ENCODE measurements at places on chromosomes 16 and 17.

GRCh38 chr17:51045621-51046020 is 75.0 kb downstream of the SPAG9 start:
- DNase-seq: no peak

- no peak for DNase-seq
Observed at GRCh38 chr17:9241371-9241712, 220.0 kb downstream of the NTN1 start.

- peak; percentile 43 for DNase-seq
Observed at GRCh38 chr17:68349157-68349556, 57.9 kb downstream of the ARSG start.

DNA sequence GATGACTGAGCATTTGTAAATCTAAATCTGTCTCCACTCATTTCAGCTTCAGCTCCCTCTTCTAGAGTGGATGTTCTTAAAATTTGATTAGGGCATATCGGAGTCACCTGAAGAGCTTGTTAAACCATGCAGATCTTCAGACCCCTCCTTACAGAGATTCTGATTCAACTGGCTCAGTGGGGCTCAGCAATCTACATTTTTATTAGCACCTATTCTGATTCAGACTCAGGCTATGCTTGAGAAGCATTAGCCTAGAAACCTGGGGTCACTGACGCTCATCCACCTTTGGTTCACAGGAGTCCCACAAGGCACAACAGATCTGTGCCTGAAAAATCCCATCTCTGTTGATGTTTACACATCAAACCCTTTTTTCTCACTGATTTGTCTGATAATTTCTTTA is 365.6 kb downstream of the GRIN2A start:
- DNase-seq: no peak

- no peak for DNase-seq
Observed at GRCh38 chr17:79164913-79165695, 90.5 kb downstream of the ENGASE start.

- no peak for DNase-seq
Observed at GRCh38 chr17:75442168-75443103, 14.0 kb upstream of the TMEM94 start.

DNA sequence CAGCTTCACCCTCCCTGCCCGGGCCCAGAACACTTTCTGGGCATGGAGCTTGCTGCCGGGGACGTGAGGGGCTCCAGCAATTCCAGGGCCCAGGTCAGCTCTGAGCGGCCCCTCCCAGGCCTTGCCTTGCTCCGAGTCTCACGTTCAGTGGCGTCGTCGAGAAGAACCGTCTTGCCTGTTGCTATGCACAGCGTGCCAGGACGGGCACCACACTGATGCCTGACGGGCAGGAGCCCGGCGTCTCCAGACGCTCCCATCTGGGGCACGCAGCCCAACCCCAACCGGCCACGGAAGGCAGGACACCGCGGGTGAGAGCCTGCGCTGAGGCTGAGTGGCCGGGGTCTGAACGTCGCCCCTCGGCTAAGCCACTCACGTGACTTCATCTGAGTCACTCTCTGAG is 27.1 kb downstream of the TIMM22 start:
- no peak for DNase-seq

DNA sequence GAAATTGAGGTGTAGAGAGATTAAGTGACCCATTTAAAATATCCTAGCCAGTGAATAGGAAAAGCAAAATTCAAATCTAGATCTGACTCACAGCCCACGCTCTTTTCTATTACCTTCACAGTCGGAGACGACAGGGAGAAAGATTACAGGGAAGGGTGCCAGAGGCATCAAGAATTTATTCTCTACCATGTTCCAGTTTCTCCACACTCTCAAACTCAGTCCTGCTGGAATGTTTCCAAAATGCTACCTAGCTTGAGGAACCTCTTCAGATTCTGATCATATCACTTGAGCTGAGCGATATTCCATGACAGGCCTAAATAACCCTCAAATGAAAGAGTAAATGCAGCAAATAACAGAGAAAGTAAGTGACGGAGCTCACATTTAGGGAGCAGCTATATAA is 5.4 kb upstream of the PSMD7 start:
- DNase-seq: no peak

DNA sequence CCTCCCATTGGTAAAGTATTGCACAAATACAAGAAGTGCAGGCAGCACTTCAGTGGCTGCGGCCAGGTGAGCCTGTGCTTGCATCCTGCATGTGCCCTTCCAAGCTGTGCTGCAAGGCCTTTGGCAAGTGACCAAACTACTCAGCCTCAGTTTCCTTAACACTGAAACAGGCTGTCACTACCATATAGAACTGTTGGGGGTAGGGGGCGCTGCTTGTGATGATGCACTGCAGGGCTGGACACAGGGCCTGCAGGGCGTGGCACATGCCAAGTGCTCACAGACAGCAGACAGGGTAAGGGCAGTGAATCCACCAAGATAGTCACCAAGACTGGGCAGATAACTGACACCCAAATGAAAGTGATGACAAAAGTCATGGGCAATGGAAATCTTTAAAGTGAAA is 65.6 kb upstream of the SREBF1 start:
- no peak for DNase-seq

DNA sequence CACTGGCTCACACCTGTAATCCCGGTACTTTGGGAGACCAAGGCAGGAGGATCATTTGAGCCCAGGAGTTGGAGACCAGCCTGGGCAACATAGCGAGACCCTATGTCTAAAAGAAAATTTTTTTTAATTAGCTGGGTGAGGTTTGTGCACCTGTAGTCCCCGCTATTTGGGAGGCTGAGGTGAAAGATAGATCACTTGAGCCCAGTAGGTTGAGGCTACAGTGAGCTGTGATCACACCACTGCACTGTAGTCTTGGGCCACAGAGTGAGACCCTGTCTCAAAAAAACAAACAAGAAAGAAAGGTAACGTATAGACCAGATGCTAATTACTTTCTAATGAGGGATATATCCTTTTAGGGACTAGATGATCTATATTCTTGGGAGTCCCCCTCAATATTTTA is 8.1 kb downstream of the NOL11 start:
- no peak for DNase-seq

DNA sequence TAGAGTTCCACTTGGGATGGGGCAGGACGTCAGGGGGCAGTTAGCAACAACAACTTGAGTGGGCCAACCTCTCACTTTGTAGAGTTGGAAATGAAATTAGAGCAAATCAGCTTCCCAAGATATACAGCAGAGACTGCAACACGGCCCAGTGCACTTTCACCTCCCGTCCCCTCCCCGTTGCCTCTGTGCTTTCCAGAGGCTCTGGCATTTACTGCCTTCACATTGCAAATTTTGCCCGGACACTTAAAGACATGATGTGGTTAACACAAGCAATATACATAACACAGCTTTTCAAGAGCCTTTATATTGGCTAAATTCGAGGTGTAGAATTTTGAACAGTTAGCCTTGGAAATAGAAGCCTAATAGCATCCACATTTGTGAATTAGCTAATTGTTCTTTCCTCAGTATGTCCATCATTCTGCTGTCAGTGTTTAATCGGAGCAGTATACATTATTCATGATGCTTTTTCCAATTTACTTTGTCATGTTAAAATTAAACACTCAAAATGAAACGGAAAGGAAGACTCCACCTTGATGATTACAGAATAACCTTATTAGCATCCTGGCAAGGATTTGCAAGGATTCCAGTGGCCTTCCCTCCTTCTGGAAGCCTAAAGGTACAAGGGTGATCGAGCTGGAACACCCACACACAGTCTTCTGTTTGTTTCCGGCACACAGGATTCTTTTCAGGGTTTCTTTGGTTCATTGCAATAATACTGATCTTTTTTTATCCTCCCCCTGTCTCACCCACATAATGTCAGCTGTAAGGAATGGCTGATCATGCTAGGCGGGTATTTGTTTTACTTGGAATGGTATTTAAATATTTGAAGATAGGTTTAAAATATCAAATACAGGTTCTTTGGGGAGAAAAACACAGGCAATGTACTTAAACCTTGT is 190.9 kb upstream of the CACNG5 start:
- DNase-seq: no peak

DNA sequence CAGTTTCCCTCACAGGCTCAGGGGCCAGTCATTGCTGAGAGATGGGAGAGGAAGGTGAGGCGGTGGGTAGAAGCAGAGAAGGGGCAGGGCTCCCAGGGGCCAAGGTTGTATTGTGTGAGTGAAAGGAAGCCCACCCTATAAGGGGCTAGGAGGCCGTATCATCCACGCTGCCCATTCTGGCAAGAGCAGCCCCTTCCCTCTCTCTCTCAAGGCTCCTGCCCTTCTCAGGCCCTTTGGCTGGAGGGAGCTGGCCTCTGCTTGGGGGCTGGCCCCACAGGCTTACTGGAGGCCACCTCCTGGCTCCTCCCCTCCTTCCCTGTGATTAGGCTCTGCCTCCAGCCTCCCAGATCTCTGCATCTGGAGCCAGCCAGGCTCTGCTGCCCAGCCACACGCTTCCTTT is 7.6 kb downstream of the TBKBP1 start:
- DNase-seq: no peak

DNA sequence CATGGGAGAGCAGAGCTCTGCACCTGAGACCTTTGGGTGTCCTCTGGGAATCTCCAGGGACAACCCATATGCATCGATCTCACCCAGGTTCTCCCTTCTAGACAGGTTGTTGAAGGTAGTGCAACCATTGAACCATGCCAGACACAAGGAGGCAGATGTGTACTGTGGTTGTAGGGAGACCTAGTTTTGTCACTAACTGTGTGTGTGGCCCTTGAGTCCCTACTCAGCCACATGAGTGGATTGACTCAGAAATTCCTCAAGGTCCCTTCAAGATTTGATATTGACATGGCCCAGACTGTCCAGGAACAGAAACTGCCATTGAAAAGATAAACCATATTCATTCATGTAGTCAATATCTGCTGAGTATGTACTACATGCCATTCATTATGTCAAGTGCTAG is 396.4 kb upstream of the CCL2 start:
- no peak for DNase-seq

DNA sequence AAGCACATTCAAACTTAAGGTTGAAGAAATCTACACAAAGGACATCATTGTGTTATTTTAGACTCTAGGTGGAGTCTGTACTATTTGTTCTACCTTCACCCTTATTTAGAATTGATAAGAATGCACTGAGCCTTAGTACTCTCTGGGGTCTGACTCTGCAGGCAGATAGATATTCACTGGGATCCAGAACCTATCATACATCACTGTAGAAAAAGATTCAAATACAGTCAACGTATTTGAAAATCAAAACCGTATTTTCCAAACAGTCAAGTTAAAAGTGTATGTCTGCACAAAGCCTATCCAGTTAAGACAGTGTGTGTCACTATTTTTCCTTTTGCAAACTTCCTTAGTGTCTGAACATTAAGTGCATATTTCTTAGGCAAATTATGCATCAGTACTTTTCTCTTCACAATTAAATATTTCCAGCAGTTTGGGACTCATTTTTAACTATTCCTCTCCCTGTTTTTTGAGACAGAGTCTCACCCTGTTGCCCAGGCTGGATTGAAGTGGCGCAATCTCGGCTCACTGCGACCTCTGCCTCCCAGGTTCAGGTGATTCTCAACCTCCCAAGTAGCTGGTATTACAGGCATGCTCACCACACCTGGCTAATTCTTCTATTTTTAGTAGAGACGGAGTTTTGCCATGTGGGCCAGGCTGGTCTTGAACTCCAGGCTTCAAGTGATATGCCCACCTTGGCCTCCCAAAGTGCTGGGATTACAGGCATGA is 22.3 kb downstream of the MOSMO start:
- DNase-seq: no peak

DNA sequence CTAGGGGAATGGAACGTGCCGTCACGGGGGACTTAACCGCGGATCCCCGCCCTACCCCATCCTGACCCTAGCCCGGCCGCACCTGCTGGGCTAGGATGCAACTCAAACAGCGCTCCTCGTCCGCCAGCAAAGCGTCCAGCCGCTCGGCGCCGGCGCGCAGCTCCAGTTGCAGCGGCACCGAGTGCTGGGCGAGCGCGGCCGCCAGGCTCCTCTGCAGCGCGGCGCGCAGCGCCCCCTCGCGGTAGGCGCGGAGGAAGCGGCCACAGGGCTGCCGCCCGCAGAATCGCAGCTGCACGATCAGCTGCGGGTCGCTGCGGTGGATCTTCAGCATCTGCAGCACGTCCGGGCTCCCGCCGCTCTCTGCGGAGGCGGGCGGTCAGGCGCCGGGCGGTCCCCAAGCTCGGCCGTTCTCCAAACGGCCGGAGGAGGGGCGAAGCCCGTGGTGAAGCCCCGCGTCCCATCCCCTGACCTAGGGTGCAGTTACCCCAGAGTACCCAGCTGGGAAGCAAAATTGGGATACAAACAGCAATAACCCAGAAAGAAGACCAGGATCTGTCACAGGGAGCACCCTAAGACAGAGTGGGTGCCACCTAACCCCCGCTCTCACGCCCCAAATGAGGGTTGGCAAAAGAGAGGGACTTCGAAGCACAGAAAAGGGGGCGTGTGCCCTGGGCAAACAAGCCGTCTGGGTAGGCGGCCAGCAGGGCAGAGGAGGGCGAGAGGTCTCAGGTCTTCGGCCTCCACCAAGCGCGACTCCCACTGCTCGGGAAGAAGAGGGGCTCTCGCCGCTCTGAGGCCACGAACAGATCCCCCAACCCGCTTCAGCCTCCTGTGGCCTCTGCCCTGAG is 4.2 kb downstream of the TRADD start:
- DNase-seq: peak; percentile 95

- DNase-seq: no peak
Observed at GRCh38 chr16:49485663-49486062, 112.1 kb downstream of the C16orf78 start.

DNA sequence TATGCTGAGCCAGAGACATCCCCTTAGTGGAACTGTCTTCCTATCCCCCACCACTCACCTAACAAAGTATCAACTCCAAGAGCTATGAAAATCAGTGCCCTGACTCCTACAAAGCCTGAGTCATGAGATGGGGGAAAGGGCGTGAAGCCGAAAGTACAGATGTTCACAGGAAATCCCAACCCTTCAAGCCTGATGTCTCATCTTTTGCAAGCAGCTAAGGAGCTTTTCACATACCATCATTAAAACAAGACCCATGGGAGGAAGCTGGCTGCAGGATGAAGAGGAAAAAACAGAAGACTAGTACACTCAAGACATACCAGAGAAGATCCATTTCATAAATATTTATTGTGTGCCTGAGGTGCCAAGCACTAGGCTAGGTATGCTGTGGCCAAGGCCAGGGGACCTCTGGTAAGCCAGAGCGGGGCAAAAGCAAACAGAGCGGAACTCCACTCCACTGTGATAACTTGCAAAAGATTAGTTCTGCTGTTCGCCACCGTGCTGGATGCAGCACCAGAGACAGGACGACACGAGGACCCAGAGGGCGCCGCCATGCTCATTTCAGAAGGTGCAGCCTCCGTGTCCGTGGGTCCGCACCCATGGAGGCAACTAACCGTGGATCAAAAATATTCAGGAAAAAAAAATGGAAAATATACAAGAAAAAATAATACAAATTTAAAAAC is 4.5 kb upstream of the MNT start:
- DNase-seq: no peak

- no peak for DNase-seq
Observed at GRCh38 chr17:17537311-17538099, 41.3 kb upstream of the RASD1 start.

DNA sequence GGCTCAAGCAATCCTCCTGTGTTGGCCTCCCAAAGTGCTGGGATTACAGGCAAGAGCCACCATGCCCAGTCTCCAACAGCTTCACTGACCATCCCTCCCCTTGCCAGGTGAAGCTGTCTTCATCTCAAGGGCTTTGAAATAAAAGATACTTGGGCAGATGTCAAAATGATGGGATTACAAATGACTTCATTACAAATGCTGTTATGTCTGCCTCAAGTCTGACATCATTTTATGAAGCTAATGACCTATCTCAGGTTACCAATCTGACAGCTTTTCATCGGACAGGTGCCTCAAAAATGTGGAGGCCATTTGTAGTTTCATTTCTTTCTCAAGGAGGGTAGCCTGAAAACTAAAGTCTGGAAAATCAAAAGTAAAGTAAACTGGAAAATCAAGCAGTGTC is 323.7 kb upstream of the TBX2 start:
- DNase-seq: no peak

GRCh38 chr16:7313170-7313569 is 19.5 kb upstream of the RBFOX1 start:
- DNase-seq: no peak

Data from GM12892 (cell line).